ENCODE measurements at places on chromosomes 3 and 15. TPM values are rescaled to one million over a fixed set of nuclear protein-coding genes. Genes with fewer than 3 reads are reported as not detected.

BFSP2 gene
- not detected for polyA plus RNA-seq

CCR2 gene
- polyA plus RNA-seq: not detected

BAHD1 gene
- 0.83 TPM for polyA plus RNA-seq

IL17RE gene
- polyA plus RNA-seq: 0.42 TPM

CHRNA7 gene
- 1.7 TPM for polyA plus RNA-seq

TOMM70 gene
- 41.9 TPM for polyA plus RNA-seq

ARL6 gene
- 29.9 TPM for polyA plus RNA-seq

TRAK1 gene
- 36.7 TPM for polyA plus RNA-seq

RPL15 gene
- polyA plus RNA-seq: 682 TPM

TMEM212 gene
- not detected for polyA plus RNA-seq

LRTM1 gene
- not detected for polyA plus RNA-seq

DUOXA2 gene
- not detected for polyA plus RNA-seq
